HL-60 (cell line): ENCODE measurements at places on chromosomes 6 and 20.

- DNase-seq, result no peak
These were observed 103.3 kb downstream of the TNFAIP3 start for GRCh38 chr6:137970368-137970767.

DNA sequence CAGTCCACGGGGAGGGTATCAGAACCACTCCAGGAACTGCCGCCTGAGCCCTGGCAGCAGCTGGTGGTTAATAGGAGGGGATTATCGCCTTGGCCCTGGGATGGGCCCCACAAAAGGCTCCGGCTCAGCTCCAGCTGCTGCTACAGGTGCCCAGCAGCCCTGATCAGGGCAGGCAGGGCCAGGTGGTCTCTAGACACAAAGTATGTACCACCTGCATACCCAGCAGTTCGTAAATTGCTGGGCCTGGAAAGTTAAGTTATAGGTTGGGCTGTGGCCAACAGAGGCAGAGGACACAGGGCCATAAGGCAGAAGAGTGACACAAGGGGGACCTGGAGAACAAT, 35.1 kb downstream of the RRBP1 start:
- DNase-seq, result no peak

- no peak for DNase-seq
These were observed 8.8 kb upstream of the OPN5 start for GRCh38 chr6:47773005-47773404.

- no peak for DNase-seq
These were observed 201.6 kb upstream of the JARID2 start for GRCh38 chr6:15044146-15044882.

DNA sequence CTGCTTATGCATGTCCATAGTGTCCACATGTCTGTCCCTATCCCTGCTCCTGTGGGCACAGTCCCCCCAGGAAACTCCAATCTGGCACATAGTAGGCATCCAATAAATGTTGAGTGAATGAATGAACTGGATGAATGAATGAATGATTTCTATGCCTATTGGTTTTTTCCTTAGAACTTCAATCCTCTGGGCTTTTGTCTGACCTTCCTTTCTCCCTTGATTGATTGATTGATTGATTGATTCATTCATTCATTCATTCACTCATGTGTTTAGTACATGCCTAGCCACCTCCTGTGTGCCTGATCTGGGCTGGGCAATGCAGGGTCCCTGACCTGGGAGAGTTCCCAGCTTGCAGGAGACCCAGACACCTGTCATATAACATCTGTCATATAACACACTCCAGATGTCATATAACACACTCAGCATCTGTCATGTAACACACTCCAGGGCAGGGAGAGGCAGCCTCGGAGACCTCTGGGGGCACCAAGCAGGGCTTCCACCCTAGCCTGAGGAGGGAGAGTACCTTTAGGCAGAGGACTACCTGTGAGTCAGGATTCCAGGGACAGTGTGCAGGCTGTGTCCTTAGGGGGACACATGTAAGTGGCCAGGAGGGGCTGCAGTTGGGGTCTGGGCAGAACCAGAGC, 17.9 kb downstream of the VSTM2L start:
- no peak for DNase-seq

GRCh38 chr20:29873946-29874345, 1383.5 kb upstream of the DEFB115 start:
- DNase-seq, result peak; percentile 14

- no peak for DNase-seq
These were observed 33.0 kb downstream of the MRAP2 start for GRCh38 chr6:84066536-84066935.

DNA sequence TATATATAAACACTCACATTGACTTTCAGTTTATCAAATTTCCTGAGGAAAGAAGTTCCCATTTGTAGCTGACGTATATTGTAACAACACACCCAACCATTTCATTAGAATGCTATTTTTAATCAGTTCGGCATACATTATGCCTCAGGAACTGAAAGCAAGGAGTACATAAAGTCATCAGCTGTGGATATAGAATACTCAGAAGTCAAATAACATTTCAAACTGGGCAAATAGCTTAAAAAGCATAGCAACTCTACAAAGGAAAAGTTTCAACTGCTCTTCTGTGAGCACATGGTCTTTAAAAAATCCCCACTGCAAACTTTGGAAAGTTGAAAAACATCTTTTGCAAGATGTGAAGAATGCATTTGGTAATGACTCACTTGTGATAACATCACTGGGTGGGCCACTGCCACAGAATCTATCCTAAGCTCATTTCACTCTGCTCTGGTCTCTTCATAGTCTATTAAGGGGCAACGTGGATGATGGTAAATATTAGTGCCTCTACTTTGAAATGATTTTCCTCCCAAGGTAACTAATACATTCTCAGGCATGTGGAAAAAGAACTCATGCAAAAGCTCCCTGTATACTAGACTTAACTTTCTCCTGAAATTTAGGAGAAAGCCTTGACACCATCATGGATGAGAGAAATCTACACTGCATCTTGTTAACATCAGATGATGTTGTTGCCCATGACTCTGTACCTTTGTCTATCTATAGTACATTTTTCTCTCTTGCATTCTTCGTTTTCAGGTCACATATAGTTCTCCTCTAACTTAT, 49.2 kb downstream of the FYN start:
- DNase-seq, result no peak

DNA sequence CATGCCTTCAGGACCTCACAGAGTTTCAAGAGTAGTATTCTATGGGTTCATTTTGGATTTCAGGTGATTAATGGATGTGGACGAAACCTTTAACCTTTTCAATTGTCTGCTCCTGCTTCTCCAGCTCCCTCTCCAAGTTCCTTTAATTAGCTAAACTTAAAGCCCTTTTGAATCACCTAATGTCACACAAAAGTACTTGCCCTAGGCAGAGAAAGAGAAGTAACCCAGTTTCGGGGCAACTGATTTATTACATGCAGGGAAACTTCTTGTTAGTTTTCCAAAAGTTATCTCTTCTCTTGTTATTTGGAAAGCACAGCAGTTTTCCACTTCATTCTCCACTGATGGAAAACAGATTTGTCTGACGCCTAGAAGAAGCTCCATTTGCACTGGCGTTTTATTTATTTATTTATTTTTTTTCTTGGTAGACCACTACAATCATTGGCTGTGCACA, 407.7 kb upstream of the JARID2 start:
- DNase-seq, result no peak

DNA sequence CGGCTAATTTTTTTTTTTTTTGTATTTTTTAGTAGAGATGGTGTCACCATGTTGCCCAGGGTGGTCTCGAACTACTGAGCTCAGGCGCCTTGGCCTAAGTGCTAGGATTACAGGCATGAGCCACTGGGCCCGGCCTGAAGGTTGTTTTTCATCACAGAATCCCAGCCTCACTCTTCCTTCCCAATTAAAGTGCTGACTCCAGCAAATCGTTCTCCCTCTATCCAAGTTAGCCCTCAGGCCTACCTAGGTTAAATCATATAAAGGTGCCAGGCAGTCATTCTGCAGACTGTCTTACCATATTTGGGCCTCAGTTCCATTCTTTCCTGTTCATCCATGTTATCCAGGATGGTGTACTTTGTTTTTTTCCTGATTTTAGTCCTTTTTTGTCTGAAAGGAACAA, 56.4 kb downstream of the ALDH5A1 start:
- no peak for DNase-seq

DNA sequence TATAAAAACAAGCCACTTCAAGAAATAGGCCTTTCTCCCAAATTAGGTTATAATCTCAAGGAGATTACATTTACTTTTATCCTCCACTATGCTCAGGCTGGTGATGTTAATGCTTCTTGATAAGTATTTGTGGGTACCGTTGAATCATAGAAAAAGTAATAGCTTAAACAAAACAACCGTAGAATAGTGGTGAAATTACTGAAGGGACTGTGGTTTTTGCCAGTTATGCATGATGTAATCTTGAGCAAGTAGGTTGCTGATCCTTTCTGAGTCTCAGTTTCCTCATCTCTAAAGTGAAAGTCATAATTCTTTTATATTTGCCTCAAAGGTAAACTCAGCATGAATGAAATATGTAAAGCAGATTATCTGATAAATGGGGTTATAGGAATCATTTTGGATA, 187.3 kb upstream of the JAG1 start:
- peak; percentile 84 for DNase-seq

DNA sequence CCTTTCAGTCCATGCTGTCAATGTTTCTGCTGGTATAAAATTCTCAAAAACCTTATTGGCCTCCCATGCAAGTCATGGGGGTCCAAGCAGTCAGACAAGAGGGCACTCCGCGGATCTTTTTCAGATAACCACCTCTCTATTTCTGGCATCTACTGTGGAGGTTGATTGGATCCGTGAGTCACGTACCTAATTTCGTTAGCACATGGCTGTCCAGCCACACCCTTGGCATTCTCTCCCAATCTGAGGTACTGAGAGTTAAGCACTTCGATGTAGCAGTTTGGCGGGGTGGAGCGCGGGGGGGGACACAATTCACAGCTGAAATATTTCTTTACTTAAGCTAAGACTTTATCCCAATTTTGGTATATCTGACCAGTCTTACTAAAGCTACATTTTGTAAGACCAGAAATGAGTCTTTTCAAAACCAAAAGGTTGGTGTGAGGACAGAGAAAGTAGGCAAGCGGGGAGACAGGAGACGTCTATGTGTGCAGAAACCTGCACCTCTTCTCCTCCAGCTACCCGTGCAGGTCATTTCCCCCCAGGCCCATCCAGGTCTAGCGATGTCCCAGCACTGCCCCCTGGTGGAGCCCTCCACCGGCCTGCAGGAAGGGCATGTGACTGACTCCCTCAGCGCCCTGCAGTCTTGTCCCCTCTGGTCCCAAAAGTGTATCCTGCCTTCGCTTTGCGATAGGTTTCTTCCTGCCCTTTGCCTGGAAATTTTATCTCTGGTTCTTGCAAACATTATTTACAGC, 113.1 kb downstream of the ADAT2 start:
- DNase-seq, result no peak

GRCh38 chr6:89432875-89433251, at the start of gene ANKRD6:
Gene ANKRD6 (plus strand): TSS chr6:89433152. CDS start chr6:89566977, 133,825 bp downstream.
- DNase-seq, result peak; percentile 51

DNA sequence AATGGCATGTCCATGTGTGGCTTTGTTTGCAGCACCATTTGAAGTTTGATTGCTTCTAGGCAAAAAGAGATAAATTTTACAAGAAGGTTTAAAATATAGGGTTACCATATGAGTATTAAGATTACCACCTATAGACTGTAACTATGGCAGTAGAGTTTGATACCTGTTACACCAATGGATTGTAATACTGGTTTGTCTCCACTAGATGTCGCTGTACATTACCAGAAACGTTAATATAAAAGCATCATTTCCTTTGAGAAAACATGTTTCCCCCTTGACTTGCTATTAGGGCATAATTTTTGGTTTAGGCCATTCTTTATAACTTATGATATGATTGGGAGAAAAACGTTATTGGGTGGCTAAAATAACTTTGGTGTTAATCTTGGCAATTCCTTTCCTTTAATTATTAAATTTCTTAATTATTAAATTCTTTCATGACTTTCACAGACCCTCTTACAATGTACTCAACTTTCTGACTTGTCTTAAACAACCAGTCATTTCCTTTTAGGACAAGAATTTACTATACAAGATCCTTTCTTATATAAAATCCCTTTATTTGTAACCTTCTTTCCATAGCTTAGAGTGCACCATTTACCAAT, 42.8 kb downstream of the HLA-DPB1 start:
- DNase-seq, result no peak

DNA sequence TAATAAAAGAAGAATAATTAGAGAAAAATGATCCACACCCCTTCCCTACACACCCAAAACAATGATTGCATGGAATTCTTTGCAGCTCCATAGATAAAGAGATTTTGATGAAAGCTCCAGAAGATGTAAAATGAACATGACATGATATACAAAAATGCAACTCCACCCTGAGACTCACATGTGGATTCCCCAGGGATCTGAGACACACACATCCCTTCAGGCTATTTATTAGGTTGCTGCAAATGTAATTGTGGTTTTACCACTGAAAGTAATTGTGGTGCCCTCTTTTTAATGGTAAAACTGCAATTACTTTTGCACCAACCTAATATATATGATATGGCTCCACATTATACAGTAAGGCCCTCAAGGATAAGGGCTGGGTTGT, 40.4 kb upstream of the TBC1D7 start:
- DNase-seq, result no peak
